A549 treated with ZK216348 at 1 μM for 4 hours (cell line): ENCODE measurements at places on chromosomes 3 and 15. TPM values are rescaled to one million over a fixed set of nuclear protein-coding genes. Genes with fewer than 3 reads are reported as not detected.

The PDZRN3 gene
- total RNA-seq: not detected in 5 replicates

The PPP1R2 gene
- 13.4 to 20.4 TPM (median 17.4 TPM) in 5 replicates for total RNA-seq

The LEKR1 gene
- total RNA-seq: 0.29 to 1.0 TPM (median 0.56 TPM) in 5 replicates

The GUCA1C gene
- total RNA-seq: not detected in 5 replicates

The PLA2G4E gene
- total RNA-seq: not detected in 5 replicates
